ENCODE measurements at places on chromosomes 5 and 9.

DNA sequence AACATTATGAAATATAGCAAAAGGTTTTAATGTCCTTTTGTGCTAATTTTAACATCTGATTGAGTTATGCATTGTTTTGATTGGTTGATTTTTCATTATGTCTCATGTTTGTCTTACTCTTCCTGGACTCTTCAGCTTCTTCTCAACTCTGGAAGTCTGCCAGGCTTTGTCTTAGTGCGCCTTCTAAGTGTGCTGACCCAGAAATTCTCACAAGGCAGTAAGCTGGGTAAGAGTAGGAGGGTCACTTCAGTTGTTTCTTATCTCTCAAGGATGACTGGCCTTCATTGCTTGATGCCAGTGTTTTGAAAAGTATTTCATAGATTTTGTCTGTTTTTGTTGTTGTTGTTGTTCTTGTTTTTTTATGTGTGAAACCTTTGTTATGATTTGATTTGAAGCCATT is 59.2 kb downstream of the RIC1 start:
- no peak for DNase-seq

GRCh38 chr5:71693828-71694427 is 25.1 kb upstream of the CARTPT start:
- no peak for DNase-seq

DNA sequence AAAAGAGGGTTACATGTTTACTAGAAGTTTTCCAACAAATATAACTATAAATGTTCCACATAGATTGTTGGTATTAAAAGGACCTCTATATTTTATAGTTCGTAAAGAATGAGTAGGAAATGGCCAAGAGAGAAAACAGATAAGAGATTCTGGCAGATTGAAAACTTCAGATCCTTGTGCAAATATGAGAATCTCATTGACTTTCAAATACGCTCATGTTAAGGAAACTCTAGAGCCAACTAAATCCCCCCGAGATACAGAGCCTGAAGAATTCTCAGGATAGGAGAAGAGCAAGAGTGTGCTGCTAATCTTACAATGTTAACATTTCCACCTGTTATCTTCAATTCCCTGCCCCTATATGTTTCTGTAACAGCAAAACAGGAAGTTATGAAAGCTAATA is 159.0 kb upstream of the OR13F1 start:
- no peak for DNase-seq

DNA sequence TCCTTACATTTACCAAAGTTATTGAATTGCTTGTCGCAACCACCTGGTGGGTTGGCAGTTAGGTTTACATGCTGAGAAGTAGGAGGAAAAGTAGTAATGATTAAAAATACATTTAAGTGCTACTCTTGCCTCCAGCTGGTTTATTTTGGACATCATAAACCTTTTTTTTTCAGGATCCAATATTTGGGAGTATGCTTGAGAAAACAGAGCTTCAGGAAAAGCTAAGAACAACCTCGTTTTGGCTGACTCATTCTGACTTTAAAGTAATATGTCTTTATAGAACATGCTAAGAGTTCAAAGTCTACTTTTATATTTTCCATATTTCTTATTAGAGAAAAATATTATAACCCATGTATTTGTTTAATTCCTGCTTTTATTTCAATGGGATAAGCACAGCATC is 41.7 kb upstream of the BNC2 start:
- no peak for DNase-seq

- DNase-seq = no peak
These were observed 1.3 kb downstream of the LVRN start for GRCh38 chr5:115963566-115963965.

- no peak for DNase-seq
These were observed 80.7 kb downstream of the GLDC start for GRCh38 chr9:6564868-6565267.

- no peak for DNase-seq
These were observed 12.8 kb downstream of the BTNL9 start for GRCh38 chr5:181052672-181053487.

DNA sequence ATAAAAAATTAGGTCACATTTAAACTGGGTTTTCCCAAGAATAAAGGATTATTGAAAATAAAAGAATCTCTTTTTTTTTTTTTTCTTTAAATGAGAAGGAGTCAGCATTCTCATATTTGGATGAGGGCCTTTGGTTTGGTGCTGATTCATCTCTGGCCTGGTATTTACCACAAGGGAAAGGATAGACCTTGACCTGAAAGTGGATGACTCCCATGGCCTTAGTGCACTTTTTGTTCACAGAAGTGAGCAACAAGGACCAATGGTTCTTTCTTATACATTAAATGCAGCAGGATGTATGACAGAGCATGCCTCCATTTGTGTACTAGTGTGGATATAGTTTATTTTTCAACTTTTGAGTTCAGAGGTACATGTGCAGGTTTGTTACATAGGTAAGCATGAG is 6.9 kb downstream of the YTHDC2 start:
- no peak for DNase-seq

- no peak for DNase-seq
These were observed 186.1 kb downstream of the GNA14 start for GRCh38 chr9:77462066-77462465.

GRCh38 chr5:136491806-136492205 is 126.5 kb upstream of the TRPC7 start:
- no peak for DNase-seq
